ENCODE measurements at places on chromosomes 4 and X.

- no peak for DNase-seq
These were observed 37.8 kb downstream of the SPCS3 start for GRCh38 chr4:176357359-176358082.

DNA sequence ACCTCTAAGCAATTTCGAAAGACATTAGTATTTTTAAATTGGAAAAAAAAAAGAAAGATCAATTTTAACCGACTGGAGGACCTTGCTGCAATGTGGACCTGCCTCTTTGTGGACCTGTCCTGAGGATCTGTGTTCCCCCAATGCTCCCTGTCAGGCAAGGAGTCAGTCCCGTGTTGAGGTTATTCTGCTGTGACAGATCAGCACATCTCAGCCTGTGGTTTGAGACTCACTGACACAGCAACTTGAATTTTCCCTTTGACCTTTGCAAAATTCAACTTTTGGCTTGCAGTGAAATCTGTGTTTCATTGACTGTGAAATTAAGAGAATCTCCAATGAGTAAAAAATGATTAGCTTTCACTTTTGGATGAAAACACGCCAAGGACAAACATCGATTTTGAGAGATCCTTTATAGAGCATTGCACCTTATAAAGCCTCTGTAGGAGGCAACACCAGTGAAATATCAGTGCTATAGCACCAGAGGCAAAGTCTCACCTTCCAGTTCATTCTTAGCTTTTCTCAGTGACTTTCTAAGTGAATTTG, 186.9 kb downstream of the GPAT3 start:
- DNase-seq = no peak

- no peak for DNase-seq
These were observed 63.3 kb upstream of the RXFP1 start for GRCh38 chr4:158458271-158458895.

DNA sequence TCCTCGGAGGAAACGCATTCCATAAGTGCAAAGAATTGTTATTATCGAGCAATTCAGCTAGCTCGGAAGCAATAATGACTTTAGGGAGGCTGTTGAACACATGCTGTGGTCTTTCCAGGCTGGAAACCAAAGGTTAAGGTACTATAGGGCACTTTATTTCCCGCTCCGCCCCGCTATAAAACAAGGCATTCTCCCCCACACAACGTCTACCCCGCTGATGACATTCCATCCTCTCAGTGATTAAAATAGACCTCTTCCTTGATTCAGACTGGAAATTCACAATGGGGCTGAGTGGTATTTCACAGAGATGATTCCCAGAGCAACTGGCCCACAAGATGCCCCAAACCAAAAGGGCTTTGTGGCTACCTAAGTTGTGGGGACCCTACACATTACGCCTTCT, 196.4 kb downstream of the STIM2 start:
- DNase-seq = no peak

DNA sequence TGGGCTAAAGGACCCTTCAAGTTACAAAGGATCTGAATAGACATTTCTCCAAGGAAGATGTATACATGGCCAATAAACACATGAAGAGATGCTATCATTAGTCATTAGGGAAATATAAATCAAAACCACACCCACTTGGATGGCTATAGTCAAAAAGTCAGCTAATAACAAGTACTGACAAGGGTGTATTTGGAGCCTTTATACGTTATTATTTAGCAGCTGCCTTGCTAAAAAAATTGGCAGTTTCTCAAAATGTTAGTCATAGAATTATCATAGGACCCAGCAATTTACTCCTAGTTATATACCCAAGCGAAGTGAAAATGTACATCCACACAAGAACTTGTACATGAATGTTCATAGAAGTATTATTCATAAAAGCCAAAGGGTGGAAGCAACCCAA, 112.7 kb upstream of the DUSP21 start:
- no peak for DNase-seq

DNA sequence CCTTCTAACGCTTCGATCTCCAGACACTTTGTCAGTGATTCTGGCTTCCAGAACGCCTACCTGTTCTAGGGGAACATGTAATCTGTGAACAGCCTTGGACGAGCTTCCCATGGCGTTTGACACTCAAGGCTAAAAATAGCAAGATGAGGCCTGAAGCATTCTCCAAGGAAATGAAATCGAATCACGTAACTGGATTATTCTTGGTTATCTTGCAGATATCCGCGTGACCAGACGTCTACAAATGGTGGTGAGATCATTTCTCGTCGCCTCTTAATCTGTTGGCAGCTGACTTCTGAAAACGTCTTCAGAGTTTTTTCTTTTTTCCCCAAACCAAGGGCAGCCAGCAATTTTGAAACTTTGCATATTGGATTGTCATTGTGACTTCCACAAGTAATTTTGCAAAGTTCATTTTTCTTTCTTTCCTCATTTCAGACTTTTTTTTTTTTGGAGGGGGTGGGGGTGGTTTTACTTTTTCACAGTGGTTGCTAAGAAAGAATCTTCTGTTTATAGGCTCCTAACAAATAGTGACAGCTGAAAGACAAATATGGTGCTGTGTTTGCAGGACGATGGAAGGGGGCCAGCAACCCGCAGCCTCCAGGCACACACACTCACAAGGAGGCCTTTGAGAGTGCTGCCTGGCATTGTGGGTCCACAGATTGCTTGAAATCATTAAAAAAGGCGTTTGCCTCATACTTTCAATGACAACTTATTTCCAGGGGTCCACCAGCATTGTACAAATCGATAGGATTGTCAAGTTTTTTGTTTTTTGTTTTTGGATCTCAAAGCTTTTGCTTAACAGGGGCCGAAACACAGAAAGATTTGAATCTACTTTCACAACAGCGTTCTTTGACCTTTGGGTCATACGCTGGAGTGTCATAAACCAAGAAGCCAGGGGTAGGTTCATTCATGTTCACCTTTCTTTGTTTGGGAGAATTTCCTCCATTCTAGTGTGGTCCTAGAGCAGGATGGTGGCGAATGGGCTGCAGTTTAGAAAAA, 32.4 kb upstream of the PDLIM3 start:
- no peak for DNase-seq

DNA sequence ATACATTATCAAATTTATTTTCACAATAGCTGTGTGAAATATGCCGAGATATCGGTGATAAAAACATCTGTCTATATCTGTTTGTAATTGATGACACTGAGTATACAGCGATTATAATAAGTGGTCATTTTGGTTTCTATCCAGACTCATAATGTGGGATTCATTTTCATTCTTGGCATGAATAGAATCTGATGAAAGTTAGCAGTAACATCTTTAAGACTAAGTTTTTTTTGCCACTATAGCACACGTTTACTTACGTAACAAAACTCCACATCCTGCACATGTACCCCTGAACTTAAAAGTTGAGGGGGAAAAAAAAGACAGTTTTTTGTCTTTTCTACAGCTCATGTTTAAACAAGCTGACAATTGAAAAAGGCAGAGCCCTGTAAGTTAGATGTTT, 86.4 kb downstream of the PPA2 start:
- DNase-seq = no peak

- DNase-seq = no peak
These were observed at the start of gene TRIM2 for GRCh38 chr4:153204247-153204671. Gene TRIM2 (plus strand): TSS chr4:153204443. CDS start chr4:153204531, 88 bp downstream.

DNA sequence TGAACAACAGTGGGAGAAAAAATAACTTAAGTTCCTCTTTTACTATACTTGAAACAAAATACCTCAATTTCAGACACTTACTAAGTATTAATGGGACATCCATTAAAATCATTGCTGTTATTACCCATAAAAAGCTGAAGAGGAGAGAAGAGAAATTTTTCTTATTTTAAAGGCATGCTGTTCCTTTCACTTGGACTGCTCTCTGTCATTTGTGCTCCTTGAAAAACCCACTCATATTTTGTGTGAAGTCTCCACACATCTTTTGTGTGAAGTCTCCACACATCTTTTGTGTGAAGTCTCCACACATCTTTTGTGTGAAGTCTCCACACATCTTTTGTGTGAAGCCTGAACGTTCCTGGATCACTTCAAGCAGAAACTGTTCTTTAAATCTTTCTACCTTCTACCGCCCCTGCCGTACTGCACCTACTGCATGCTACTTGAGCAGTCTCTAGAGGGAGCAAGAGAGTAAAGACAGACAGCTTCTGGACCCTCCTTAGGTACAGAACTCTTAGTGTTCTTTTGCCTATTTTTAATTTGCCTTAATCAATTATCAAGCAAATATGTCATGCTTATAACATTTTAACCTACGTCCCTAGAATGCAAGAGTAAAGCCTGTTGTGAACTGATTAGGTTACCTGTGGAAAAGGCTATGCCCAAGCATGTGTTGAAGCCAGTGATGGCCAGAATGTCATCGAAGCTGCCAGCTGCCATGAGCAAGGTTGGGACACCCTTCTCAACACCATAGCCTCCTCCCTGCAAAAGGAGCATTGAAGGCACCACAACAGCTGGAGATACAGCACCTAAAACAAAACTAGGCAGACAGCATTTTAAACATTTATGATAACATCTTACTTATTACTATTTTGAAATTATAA, 27.1 kb upstream of the SLC9B1 start:
- DNase-seq = peak; percentile 10

GRCh38 chrX:85941275-85941674, 106.1 kb downstream of the CHM start:
- no peak for DNase-seq

DNA sequence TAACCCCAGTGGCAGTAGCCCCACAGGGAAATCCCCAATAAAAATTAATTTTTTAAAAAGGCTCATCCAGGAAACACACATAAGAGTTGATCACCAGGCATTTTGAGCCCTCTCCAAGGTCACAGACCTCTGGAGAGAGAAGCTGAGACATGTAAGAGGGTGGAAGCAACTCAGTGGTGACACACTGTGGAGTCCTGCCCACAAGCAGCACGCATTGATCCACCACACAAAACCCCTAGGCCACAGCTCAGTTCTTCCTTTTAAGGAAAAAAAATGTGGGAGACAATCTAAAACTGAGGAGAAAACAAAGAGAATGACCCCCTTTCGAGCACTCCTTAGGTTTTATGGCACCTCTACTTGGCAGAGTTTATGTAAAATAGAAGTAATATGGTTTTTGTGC, 71.7 kb upstream of the S100G start:
- no peak for DNase-seq

- no peak for DNase-seq
These were observed 234.2 kb upstream of the RPS6KA3 start for GRCh38 chrX:20500949-20501348.

GRCh38 chr4:138639018-138639741, 376.4 kb upstream of the NOCT start:
- DNase-seq = no peak

- no peak for DNase-seq
These were observed 91.0 kb upstream of the BCOR start for GRCh38 chrX:40188573-40189417.

GRCh38 chr4:41814565-41814964, 66.0 kb upstream of the PHOX2B start:
- DNase-seq = no peak

DNA sequence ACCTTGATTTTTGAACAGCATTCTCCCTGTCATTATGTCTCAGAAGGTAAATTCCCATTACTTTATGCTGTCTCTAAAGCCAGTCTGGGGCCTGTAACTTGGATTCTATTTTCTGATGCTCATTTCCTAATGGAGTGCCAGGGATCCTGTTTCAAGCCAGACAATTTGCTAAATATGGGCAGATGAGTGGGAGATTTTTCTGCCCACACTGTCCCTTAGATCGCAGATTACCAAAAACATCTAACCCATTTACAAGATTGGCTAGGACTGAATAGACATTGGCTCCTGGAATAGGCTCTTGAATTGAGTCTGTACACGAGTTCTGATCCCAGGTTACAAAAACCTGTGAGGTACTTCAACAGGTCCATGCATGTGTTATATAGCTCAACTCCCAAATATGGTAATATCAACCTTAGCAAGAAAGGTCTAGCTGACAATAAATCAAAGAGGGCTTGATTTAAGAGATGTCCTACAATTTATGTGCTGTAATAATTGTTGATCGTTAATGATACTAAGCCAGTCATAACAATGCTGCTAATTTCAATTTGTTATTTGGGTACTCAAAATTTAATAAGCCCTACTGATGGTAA, 5.7 kb downstream of the GPC3 start:
- no peak for DNase-seq

DNA sequence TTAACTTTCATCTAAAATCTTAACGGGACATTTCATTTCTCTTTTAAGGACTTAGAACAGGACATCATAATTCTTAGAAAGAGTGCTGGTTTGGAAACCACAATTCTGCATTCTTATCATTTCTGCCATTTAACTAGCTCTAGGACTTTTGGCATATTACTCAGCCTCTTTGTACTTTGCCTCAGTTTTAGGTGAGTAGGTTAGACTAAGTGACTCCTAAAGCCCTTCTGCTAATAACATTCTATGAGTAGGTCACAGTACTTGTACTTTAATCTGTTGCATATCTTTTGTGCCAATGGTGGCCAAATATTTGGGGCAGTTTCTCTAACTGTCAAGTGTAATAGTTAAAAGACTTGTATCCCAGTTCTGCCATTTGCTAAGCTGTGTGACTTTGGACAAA, 115.4 kb upstream of the NUDT6 start:
- no peak for DNase-seq

- no peak for DNase-seq
These were observed 21.0 kb downstream of the TNIP3 start for GRCh38 chr4:121143131-121143530.

DNA sequence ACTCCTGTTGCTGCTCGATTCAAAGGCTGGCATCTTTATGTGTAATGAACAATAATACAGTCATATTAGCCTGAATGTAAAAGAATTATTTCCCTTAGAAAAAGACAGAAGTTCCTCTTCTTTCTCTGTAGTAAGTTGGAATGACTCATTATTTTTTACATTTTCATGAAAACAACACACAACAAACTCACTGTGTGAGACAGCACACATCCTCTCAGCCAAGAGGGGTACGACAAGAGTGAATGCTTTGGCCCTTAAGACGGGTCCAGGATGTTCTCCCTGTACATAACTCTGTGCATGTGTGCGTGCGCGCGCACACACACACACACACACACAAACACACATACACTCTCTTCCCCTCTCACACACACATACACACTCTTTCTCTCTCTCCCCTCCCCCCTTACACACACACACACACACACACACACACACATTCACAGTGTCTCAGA, 72.8 kb downstream of the MANBA start:
- no peak for DNase-seq

DNA sequence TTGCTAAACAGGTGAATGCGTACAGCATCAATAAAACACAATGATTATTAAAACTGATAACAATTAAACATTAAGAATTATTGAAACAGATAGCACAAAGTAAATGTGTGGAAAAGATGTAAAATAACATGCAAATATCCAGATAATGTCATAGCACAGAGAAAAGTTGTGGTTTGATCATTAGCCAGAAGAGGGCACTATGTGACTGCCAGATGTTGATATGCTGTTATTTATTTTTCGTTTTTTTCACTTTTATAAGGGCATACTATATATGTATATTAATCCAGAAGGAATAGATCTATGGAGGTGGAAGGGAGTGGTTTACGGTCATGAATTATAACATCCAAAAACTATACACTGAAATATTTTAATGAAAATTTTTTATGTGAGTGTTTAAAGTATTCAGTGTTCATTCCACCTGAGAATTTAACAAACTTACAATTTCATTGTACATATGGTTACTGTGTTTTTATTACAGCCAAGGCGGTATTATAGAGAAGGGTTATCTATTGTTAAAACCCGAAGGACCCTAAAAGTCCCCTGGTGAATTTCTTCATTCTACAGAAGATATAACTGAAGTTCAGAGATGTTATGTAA, 211.9 kb upstream of the UGT8 start:
- no peak for DNase-seq

Measured in activated CD4-positive, alpha-beta T cell treated with anti-CD3 and anti-CD28 coated beads, Interleukin-2, amount 50 U/mL, for 24 hours (primary cell).